ENCODE measurements at places on chromosomes 1 and 21. TPM values are rescaled to one million over a fixed set of nuclear protein-coding genes. Genes with fewer than 3 reads are reported as not detected.

- DNase-seq, result no peak
These were observed 175.6 kb downstream of the TBX15 start for GRCh38 chr1:118812555-118812954.

DNA sequence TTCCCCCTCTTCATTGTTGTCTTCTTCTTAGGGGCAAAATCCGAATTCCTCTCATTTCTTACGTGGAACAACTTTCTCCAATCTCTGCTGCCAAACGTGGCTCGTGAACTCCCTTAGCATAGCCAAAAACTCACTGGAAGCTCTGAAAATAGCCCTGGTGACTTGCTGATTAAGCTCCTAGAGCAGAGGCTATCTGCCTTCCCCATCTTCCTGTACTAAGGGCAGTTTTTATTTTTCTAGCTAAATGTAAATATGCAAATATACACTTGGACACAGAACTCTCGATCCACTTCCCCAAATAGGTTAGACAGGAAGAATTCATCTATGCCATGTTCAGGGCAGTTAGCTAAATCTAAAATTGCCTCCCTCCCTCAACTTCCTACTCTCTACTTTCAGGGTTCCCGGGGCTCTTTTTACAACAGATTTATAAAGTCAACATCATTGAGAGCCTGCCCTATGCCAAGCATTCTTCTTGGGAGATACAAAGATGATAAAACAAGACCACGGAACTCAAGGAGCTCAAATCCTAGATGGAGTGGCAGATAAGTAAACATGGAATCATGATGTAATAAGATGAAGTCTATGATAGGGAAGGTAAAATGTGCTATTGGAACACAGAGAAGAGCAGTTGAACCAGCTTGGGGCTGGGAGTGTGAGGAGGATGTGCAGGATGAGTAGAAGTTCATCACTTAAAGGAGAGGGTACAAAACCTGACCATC lies 59.4 kb upstream of the FMOD start:
- no peak for DNase-seq

DNA sequence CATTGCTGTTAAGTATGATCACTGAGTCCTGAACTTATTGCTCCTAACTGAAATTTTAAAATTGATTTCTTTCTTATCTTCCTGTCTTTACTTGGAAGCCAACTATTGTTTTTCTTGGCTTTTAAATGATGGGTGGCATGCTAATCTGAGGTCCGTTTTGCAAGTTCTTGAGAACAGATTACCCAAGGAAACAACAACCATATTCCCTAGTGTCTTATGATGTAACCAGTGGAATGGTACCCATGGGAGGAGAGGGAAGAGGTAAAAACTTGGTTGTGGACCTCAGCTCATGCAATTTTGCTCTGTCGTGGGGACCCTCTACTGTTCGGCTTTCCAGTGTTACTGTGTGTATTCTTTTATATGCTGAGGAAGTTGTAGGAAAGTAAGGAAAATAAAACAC lies 454.8 kb upstream of the ADAMTS5 start:
- DNase-seq, result no peak

DNA sequence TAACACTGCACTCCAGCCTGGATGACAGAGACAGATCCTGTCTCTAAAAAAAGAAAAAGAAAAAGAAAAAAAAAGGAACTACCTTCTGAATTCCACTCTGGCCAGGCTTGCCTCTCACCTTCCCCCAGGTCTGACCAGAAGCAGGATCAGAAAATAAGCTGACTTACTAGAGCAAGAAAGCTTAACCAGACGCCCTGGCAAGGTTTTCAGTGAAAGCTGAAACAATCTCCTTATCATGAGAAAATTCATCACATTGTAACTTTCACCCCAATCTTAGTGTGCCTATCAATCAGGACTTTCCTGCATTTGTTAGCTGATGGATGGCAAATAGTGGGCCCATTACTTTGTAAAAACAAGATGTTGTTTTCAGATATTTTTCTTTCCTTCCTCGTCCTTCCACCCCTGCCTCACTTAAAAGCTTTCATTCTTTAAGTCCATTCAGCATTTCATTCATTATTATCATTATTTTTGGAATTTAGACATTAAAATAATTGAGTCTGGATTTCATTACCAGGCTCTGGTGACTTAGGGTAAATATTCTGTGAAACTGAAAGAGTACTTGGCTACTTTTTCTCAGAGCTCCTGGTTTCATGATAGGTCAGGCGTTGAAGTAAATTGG lies 96.5 kb upstream of the CD34 start:
- DNase-seq, result no peak

- DNase-seq, result no peak
These were observed 72.6 kb downstream of the TENT5C start for GRCh38 chr1:117678246-117678977.

DNA sequence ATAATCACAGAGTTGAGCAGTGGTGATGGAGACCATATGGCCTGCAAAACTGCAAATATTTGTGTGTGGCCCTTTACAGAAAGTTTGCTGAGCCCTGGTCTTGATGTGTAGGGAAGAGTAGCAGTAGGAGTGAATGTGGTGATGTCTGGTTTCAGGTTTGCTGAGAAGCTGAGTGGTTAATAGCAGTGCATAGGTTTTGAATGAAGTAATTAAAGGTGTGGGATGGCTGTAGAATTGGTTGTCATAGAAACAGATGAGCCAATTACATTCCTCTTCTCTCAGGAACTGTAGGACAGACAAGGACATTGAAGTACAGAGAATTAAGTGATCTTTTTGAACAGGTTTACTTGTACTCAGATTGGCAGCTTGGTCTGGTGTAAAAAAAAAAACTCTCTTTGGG lies 37.4 kb downstream of the PRDM2 start:
- DNase-seq, result no peak

DNA sequence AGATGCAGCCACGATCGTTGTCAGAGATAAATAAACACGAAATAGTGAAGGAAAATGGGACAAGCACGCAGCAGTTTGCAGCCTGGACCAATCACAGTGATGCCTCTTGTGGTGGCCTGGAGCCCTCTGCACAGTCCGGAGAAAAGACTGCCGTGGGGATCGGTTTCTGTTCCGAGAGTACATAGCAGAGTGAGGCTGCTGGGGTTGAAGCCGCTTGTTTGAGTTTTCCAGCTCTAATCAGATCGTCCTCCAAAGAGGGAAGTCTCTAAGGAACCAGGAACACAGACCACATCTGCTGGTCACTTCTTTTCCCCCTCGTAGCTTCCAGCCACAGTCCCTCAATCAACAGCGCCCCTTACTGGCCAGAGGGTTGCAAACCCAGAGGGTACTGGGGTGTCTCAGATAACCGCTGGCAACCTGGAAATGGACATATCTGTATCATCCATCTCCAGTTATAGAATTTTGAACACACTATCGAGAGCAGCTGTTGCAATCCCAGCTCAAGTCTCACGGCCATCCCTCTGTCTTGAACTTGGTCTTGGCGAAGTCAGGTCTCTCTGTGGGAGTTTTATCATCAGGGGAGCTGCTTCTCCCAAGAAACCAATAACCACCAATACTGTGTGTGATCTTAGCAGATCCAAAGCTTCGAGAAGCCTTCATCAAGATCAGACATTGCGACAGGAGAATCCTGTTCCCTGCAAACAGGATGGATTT lies 57.4 kb downstream of the OLIG1 start:
- DNase-seq, result peak; percentile 84

- DNase-seq, result no peak
These were observed 188.9 kb upstream of the EDN2 start for GRCh38 chr1:41673378-41673777.

DNA sequence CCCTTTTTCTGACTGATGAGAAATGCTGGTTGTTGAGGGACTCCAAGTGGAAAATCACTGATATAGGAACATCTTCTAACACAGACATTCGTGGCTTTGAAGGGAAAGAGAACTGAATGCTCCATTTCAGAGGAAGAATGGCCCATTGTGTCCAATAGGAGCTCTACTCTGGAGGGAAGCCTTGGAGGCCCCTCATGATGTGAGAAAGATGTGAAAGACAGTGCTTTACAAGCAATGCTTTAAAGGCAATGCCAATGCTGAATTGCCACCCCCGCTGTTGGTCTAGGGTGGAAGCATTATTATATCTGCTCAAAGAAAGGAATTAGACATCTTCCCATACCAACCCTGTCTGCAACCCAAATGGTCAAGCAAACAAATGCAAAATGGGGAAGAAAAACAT lies 13.7 kb downstream of the NMNAT2 start:
- no peak for DNase-seq

DNA sequence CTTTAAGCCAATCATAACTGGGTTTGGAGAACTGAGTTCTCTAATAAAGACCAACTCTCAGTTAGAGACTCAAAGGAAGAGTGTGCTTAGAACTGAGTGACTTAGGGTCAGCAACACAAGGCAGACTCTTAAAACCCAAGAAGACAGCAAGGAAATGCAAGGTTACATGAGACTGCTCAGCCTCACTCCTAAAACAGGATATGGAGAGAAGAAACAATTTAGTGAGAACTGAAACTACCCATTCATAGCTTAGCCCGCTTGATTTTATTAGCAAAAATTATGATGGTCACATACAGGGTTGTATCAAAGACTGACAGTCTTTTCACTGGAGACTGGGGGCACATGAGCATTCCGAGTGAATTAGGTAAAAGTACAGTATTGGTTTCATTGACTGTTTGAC lies 78.9 kb upstream of the DMRTA2 start:
- no peak for DNase-seq

Gene KIFAP3
- 203 TPM for total RNA-seq

Gene PTAFR
- total RNA-seq, result not detected

Gene G0S2
- not detected for total RNA-seq

Gene SMPDL3B
- not detected for total RNA-seq

Gene LMOD1
- total RNA-seq, result not detected

Gene RASAL2
- total RNA-seq, result 23.8 TPM

All from A172 (cell line).